ENCODE measurements at places on chromosomes 7 and 10. TPM values are rescaled to one million over a fixed set of nuclear protein-coding genes. Genes with fewer than 3 reads are reported as not detected.
A peak's percentile ranks its signal among the peaks of the same experiment; 100 is the strongest.

GRCh38 chr10:126667568-126667967 lies 2.9 kb downstream of the C10orf90 start:
- H3K27me3 ChIP-seq, result no peaks in the 10 kb centered on the region
- DNase-seq, result no peak
- no peak overlapping the region for H3K4me3 ChIP-seq
- no peak overlapping the region for H3K27ac ChIP-seq
- no peaks in the 10 kb centered on the region for H3K36me3 ChIP-seq

Gene SCRN1
- total RNA-seq, result 33.3 TPM

GRCh38 chr7:608954-609353 lies 89.3 kb upstream of the PDGFA start:
- H3K27me3 ChIP-seq, result no peaks in the 10 kb centered on the region
- H3K4me1 ChIP-seq, result no peaks in the 10 kb centered on the region
- no peak overlapping the region for H3K4me3 ChIP-seq
- no peak for DNase-seq

GRCh38 chr7:35420656-35421055 lies 166.8 kb upstream of the TBX20 start:
- peak overlapping the region; percentile 20 for H3K4me3 ChIP-seq
- no peaks in the 10 kb centered on the region for H3K27me3 ChIP-seq
- no peaks in the 10 kb centered on the region for H3K4me1 ChIP-seq
- no peaks in the 10 kb centered on the region for H3K36me3 ChIP-seq
- no peak for DNase-seq

Gene SHH
- not detected for total RNA-seq

- no peak overlapping the region for H3K27ac ChIP-seq
- H3K4me3 ChIP-seq, result no peak overlapping the region
- H3K27me3 ChIP-seq, result no peaks in the 10 kb centered on the region
- H3K36me3 ChIP-seq, result no peaks in the 10 kb centered on the region
- H3K4me1 ChIP-seq, result no peaks in the 10 kb centered on the region
Measured at GRCh38 chr7:84162584-84162983, 32.0 kb downstream of the SEMA3A start.

DNA sequence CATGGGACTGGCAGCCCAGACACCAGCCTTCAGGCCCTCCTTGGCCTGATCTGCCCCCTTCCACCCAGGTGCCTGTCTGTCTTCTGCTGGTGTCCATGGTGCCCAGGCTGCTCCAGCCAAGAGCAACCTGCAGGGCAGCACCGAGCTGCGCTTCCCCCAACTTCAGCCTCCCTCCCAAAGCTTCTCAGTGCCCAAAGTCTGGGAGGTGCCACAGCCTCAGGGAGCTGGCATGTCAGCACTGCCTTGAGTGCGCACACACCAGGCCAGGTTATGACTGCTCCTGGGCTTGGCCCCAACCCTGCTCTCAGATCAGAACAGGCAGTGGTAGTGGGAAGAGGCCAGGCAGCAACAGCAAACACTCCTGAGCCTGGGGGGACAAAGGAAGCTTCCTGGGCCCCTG lies 304.6 kb upstream of the NRG3 start:
- no peaks in the 10 kb centered on the region for H3K4me1 ChIP-seq
- no peaks in the 10 kb centered on the region for H3K27me3 ChIP-seq
- no peak overlapping the region for H3K4me3 ChIP-seq
- no peaks in the 10 kb centered on the region for H3K36me3 ChIP-seq

- no peak overlapping the region for H3K27ac ChIP-seq
- no peak for DNase-seq
- H3K27me3 ChIP-seq, result no peaks in the 10 kb centered on the region
- no peaks in the 10 kb centered on the region for H3K4me1 ChIP-seq
- no peak overlapping the region for H3K4me3 ChIP-seq
Measured at GRCh38 chr10:64059884-64060283, 538.7 kb downstream of the REEP3 start.

GRCh38 chr7:44323381-44324203 lies 1.8 kb downstream of the CAMK2B start:
- H3K4me1 ChIP-seq, result peaks cover 41% of the 10 kb centered on the region
- no peak for DNase-seq
- H3K27ac ChIP-seq, result peak overlapping the region; percentile 95
- no peaks in the 10 kb centered on the region for H3K27me3 ChIP-seq
- H3K36me3 ChIP-seq, result no peaks in the 10 kb centered on the region
- H3K4me3 ChIP-seq, result peak overlapping the region; percentile 53

DNA sequence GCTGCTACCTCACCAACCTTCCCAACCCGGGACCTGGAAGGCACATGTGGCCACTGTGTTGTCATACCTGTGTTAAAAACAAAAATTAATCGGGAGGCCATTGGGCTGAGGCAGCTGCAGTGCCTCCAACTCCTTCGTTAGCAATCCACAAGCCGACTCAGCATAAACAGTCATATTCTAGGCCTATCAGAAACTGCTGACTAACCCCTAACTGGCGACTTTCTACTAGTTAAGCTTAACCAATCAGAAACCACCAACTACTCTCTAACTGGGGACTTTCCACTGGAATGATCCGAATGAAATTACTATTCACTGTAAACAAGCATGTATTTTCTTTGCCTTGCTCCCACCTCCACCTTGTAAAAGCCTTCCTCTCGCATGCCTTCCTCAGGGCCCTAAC lies 14.1 kb upstream of the TMEM72 start:
- H3K36me3 ChIP-seq, result no peaks in the 10 kb centered on the region
- no peaks in the 10 kb centered on the region for H3K4me1 ChIP-seq
- H3K4me3 ChIP-seq, result no peak overlapping the region
- no peaks in the 10 kb centered on the region for H3K27me3 ChIP-seq
- DNase-seq, result no peak
- no peak overlapping the region for H3K27ac ChIP-seq

DNA sequence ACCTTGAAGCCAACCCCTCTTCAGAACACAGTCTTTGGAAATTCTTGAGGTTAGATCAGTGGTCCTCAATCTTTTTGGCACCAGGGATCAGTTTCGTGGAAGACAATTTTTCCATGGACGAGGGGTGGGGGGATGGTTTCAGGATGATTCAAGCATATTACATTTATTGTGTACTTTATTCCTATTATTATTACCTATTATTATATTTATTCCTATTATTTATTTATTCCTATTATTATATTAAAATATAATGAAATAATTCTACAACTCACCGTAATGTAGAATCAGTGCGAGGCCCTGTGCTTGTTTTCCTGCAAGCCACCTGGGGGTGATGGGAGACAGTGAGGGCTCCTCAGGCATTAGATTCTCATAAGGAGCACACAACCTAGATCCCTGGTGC lies 17.9 kb downstream of the CAMK1D start:
- H3K4me1 ChIP-seq, result no peaks in the 10 kb centered on the region
- DNase-seq, result no peak
- no peaks in the 10 kb centered on the region for H3K36me3 ChIP-seq

GRCh38 chr10:111356571-111356970 lies 279.7 kb downstream of the ADRA2A start:
- no peak for DNase-seq
- H3K27ac ChIP-seq, result no peak overlapping the region
- H3K36me3 ChIP-seq, result no peaks in the 10 kb centered on the region
- H3K4me3 ChIP-seq, result no peak overlapping the region
- no peaks in the 10 kb centered on the region for H3K27me3 ChIP-seq

Data from right atrium auricular region (tissue), 2 donors.